ENCODE measurements at places on chromosomes 1 and 21.

GRCh38 chr1:77228836-77229235 lies 9.6 kb upstream of the PIGK start:
- H3K36me3 ChIP-seq = no peaks in the 10 kb centered on the region
- no peak for DNase-seq
- no peak overlapping the region for H3K27ac ChIP-seq
- no peak overlapping the region for H3K4me3 ChIP-seq
- no peaks in the 10 kb centered on the region for H3K4me1 ChIP-seq
- no peaks in the 10 kb centered on the region for H3K27me3 ChIP-seq

- H3K4me3 ChIP-seq = no peak overlapping the region
- no peak overlapping the region for H3K27ac ChIP-seq
- peaks cover 11% of the 10 kb centered on the region for H3K4me1 ChIP-seq
- DNase-seq = no peak
- H3K27me3 ChIP-seq = no peaks in the 10 kb centered on the region
- no peaks in the 10 kb centered on the region for H3K36me3 ChIP-seq
These were observed 1.3 kb upstream of the ATP1A1 start for GRCh38 chr1:116371752-116372151.

DNA sequence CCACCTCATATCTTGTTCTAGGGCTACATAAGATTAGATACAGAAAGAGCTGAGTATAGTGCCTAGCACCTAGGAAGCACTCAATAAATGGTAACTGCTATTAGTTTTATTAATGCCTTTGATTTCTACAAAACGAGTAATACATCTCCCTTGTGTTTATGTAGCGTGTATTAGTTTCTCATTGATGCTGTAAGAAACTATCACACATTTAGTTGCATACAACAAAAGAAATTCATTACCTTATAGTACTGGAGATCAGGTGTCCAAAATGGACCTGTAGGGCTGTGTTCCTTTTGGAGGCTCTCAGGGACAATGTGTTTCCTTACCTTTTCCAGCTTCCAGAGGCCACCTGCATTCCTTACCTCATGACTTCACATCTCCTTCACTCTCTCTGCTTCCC lies 961 bp upstream of the ERO1B start:
- H3K36me3 ChIP-seq = no peaks in the 10 kb centered on the region
- peak overlapping the region; percentile 77 for H3K4me3 ChIP-seq
- no peak overlapping the region for H3K27ac ChIP-seq
- peaks cover 11% of the 10 kb centered on the region for H3K4me1 ChIP-seq

DNA sequence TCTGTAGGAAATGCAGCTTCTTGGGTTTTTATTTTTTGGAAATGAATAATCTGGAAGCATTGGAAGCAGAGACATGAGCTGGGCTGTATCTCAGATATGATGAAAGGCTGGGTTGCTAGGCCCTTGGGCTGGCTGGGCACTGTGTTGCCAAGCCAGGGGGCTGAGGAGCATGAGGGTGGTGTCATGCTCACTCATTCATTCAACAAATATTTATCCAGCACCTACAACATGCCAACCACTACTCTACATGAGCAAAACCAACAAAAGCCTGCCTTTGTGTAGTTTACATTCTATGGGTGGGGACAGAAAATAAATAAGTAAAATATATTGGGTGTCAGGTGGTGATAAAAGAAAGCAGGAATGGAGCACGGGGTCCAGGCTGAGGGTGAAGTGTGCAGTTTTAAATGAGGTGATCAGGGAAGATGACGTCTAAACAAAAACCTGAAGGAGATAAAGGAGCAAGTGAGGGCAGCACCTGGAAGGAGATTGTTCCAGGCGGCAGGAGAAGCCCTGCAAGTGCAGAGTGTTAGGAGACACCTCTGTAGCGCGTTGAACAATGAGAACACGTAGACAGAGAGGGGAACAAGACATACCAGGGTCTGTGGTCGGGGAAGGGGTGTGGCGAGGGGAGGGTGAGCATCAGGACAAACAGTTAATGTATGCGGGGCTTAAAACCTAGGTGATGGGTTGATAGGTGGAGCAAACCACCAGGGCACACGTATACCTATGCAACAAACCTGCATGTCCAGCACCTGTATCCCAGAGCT lies 10.9 kb downstream of the TAGLN2 start:
- no peak overlapping the region for H3K27ac ChIP-seq
- H3K36me3 ChIP-seq = peaks cover 13% of the 10 kb centered on the region
- H3K27me3 ChIP-seq = no peaks in the 10 kb centered on the region
- no peak overlapping the region for H3K4me3 ChIP-seq
- no peak for DNase-seq
- H3K4me1 ChIP-seq = peaks cover 62% of the 10 kb centered on the region

DNA sequence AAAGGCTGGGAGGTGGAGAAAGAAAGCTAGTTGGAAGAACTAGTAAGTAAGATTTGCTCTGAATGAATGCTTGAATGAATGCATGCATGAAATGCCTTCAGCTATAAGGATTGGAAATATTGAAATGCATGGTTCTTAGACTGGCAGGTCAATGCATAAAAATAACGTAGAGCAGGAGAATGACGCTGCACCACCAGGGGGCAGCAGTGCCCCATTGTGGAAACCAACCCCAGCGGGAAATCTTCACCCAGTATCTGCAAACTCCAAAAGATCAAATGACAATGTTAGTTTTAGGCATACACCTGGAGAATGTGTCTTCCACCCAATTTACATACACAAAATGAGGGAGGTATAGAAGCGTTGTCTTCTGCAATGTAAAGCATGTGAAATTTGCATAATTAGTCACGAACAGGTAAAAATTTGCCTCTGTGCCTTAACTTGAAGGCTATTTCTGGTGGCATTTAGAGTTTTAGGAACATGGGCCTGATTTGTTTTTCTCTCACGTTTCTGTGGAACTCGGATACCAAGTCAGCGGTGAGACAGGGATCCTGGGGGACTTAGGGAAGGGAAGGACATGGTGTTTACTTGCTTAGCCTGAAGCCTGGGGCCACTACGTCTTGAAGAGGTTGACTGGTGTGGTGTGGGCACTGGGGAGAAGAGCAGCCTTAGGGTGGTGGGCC lies 78.6 kb downstream of the HHAT start:
- H3K4me3 ChIP-seq = no peak overlapping the region
- no peak overlapping the region for H3K27ac ChIP-seq
- H3K4me1 ChIP-seq = peaks cover 8% of the 10 kb centered on the region

DNA sequence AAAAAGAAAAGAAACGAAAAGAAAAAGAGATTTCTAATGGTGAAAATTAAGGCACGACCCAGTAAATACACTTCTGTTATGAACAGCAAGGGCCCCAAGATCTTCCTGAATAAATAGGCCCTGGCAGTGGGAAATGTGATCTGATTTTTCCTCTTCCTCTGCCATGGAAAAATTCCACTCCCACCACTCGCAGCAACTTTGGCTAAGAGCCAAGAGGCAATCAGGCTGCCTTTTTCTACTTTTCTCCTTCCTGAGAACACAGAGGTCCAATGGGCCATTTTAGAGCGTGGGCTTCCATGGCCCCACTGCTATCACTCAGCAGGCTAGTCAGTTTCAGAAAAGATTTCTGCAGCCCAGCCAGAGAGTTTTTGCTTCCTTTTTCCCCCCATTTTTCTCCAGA lies 33.7 kb upstream of the AK4 start:
- H3K27me3 ChIP-seq = no peaks in the 10 kb centered on the region
- H3K4me1 ChIP-seq = peaks cover 7% of the 10 kb centered on the region
- peak; percentile 35 for DNase-seq

GRCh38 chr1:29285771-29286170 lies 49.4 kb downstream of the PTPRU start:
- no peak overlapping the region for H3K4me3 ChIP-seq
- no peaks in the 10 kb centered on the region for H3K4me1 ChIP-seq
- H3K27me3 ChIP-seq = no peaks in the 10 kb centered on the region
- no peaks in the 10 kb centered on the region for H3K36me3 ChIP-seq
- no peak overlapping the region for H3K27ac ChIP-seq

- peaks cover 28% of the 10 kb centered on the region for H3K4me1 ChIP-seq
- no peak for DNase-seq
- no peak overlapping the region for H3K4me3 ChIP-seq
- no peak overlapping the region for H3K27ac ChIP-seq
- H3K36me3 ChIP-seq = no peaks in the 10 kb centered on the region
These were observed 30.6 kb upstream of the TADA1 start for GRCh38 chr1:166906647-166907046.

- H3K36me3 ChIP-seq = no peaks in the 10 kb centered on the region
- H3K27me3 ChIP-seq = no peaks in the 10 kb centered on the region
These were observed 237.9 kb downstream of the FOXD2 start for GRCh38 chr1:47675721-47676120.

DNA sequence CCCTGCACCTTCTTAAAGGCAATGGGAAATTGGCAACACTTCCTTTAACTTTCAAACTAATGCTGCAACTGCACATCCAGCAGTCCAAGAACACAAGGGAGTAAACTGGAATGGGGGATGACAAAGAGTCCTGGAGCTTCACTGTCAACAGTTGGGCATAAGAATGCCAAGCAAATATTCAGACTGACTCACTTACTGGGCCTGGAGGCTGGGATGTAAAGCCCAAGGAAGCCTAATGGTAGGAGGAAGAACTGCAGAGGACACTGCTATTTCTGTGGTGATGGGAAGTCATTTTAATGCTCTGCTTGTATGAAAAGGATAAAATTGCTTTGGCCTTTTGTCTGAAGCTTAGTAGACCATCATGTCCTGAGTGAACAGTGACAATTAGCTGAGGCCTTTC lies 15.7 kb upstream of the DMRTA2 start:
- DNase-seq = no peak
- H3K27ac ChIP-seq = no peak overlapping the region
- peaks cover 7% of the 10 kb centered on the region for H3K36me3 ChIP-seq
- H3K4me1 ChIP-seq = no peaks in the 10 kb centered on the region

DNA sequence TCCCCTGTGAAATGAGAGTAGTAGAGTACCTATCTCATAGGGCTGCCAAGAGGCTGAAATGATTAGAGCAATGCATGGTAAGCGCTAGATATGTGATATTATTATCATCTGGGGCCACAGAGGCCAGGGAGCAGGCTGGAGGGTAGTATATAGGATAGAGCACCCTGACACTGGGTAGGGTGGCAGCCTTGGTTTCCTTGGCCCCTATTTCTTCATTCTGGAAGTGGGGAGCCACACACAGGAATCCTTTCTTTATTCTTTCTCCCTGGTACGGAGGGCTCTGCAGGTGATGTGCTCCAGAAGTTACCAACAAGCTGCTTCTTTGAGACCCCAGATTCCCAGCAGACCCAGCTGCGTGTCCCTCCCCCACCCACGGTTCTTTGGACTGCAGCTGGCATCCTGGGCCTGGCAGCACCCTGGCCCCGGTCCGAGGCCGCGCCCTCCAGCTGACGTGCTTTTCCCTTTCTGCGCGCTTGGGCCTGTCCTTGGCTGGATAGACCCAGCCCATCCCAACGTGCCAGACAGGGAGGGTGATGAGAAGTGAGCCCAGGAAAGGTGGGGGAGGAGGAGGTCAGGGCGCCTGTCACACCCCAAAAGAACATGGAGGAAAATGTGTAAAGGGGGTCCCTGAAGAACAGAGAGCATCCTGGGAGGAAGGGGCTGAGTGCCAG lies 18.2 kb downstream of the INAVA start:
- H3K27me3 ChIP-seq = no peaks in the 10 kb centered on the region
- no peak for DNase-seq
- peaks cover 11% of the 10 kb centered on the region for H3K36me3 ChIP-seq

- no peaks in the 10 kb centered on the region for H3K4me1 ChIP-seq
These were observed 647.2 kb upstream of the PTBP2 start for GRCh38 chr1:96074422-96074821.

GRCh38 chr1:1407636-1408318 lies 684 bp upstream of the MRPL20 start:
- H3K27ac ChIP-seq = peak overlapping the region; percentile 83
- no peaks in the 10 kb centered on the region for H3K27me3 ChIP-seq
- peak overlapping the region; percentile 96 for H3K4me3 ChIP-seq
- peak; percentile 42 for DNase-seq
- H3K36me3 ChIP-seq = peaks cover 38% of the 10 kb centered on the region
- peaks cover 8% of the 10 kb centered on the region for H3K4me1 ChIP-seq

- no peaks in the 10 kb centered on the region for H3K27me3 ChIP-seq
- no peak for DNase-seq
- H3K4me1 ChIP-seq = peaks cover 33% of the 10 kb centered on the region
- peak overlapping the region; percentile 62 for H3K4me3 ChIP-seq
These were observed 953 bp downstream of the PTPRU start for GRCh38 chr1:29237129-29237821.

- H3K36me3 ChIP-seq = no peaks in the 10 kb centered on the region
- no peak for DNase-seq
- no peaks in the 10 kb centered on the region for H3K4me1 ChIP-seq
- H3K27me3 ChIP-seq = no peaks in the 10 kb centered on the region
- no peak overlapping the region for H3K4me3 ChIP-seq
- H3K27ac ChIP-seq = no peak overlapping the region
These were observed 2.8 kb downstream of the MX1 start for GRCh38 chr21:41428847-41429246.

DNA sequence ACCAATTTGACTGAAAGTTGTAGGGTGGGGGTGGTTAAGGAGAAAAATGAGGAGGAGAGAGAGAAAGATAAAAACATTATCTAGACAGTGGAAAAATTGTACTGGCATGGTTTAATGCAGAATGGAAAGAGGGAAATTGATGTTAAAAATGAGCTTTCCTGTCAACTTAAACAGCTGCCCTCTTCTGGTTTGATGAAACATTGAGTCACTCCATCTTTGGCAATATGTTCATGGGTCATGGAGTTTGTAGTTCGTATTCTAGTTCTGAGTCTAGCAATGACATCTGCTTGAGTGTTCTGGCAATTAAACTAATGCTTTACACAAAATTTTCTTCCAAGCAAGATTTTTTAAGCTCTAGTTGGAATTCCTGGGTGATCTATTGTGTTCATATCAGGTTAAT lies 9.6 kb downstream of the ZNF648 start:
- no peak for DNase-seq
- H3K36me3 ChIP-seq = no peaks in the 10 kb centered on the region
- H3K4me3 ChIP-seq = no peak overlapping the region

GRCh38 chr1:225896937-225897549 lies 8.1 kb upstream of the LEFTY1 start:
- no peak for DNase-seq
- peaks cover 13% of the 10 kb centered on the region for H3K4me1 ChIP-seq
- no peaks in the 10 kb centered on the region for H3K27me3 ChIP-seq
- H3K36me3 ChIP-seq = no peaks in the 10 kb centered on the region

- no peak for DNase-seq
- no peak overlapping the region for H3K27ac ChIP-seq
- H3K4me3 ChIP-seq = no peak overlapping the region
- H3K27me3 ChIP-seq = 0 out of 2 replicates have a peak, but pooled peaks cover 7% of the 10 kb centered on the region
- H3K36me3 ChIP-seq = no peaks in the 10 kb centered on the region
- no peaks in the 10 kb centered on the region for H3K4me1 ChIP-seq
These were observed 12.3 kb upstream of the DENND2D start for GRCh38 chr1:111212634-111213335.

DNA sequence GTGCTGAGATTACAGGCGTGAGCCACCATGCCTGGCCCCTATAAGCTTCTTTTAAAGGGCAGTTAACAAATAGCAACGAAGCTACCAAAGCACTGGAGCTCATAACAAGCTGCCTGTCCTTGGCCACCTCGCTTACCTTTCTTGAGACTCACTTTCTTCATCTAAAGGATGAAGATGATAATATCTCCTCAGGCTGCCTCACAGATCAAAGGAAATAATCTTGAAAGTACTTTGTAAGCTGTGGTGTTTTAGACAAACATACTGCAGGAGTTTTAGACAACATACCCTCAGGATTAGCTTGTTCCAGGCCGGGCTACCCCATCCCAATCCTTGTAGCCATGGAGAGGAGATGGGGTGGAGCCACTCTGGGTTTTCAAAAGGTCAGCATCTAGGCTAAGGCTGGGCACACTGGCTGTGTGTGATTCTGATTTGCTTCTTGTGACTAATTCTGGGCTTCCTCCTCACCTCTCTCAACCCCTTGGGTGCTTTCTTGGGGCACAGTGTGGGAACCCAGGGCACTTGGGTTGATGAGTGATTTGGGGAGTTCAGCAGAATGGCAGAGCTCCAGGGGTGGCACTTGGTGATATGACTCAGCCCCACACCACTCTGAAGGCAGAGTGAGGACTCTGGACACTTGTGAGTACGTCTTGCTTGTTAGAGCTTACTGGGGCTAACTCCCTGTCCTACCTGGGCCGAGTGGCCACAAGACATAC lies 5.2 kb downstream of the GPR25 start:
- no peak overlapping the region for H3K4me3 ChIP-seq
- H3K4me1 ChIP-seq = peaks cover 14% of the 10 kb centered on the region
- no peaks in the 10 kb centered on the region for H3K27me3 ChIP-seq
- no peaks in the 10 kb centered on the region for H3K36me3 ChIP-seq
